ENCODE measurements at places on chromosomes 16 and 17.

GRCh38 chr17:2602597-2603017 lies 9.2 kb downstream of the PAFAH1B1 start:
- DNase-seq = no peak

- DNase-seq = no peak
These were observed 89.3 kb upstream of the NKD1 start for GRCh38 chr16:50458667-50459495.

GRCh38 chr16:70453117-70453891 lies 1.1 kb upstream of the FCSK start:
- no peak for DNase-seq

DNA sequence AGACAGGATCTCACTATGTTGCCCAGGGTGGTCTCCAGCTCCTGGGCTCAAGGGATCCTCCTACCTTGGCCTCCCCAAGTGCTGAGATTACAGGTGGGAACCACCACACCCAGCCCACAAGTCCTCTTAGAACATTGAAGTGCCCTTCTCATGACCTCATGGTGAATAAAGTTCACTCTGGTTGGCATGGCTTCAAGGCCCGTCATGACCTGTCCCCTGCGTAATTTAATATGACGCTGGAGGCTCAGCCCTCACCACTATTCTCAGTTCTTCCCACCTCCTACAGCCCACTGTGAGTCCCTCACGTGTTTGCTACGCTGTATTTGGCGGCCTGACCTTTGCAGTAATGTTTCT lies 1.9 kb downstream of the ENDOV start:
- DNase-seq = no peak

DNA sequence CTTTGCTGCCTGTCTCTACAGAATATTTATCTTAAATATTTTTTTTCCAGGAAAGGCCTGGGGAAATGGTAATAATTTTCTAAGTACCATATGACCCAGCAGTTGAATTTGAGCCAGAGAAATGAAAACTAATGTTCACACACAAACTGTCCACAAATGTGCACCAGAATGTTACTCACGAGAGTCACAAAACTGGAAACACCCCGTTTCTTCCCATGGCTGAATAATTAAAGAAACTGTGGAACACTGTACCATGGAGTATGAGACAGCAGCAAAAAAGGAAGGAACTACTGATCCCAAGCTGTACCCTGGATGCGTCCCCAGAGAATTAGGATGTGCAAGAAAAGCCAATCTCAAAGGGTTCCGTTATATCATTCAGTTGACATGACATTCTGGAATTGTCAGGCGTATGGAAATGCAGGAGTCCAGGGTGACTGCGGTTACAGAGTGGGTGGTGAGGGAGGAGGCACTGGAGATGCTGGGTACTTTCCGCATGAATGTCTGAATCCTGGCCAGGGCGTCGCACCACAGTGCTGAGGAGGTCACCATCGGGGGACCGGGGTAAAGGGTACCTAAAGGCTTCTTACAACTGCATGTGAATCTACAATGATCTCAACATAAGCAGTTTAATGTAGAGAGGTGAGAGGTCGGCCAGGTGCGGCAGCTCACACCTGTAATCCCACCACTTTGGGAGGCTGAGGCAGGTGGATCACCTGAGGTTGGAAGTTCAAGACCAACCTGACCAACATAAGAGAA lies 34.5 kb downstream of the USP22 start:
- no peak for DNase-seq

DNA sequence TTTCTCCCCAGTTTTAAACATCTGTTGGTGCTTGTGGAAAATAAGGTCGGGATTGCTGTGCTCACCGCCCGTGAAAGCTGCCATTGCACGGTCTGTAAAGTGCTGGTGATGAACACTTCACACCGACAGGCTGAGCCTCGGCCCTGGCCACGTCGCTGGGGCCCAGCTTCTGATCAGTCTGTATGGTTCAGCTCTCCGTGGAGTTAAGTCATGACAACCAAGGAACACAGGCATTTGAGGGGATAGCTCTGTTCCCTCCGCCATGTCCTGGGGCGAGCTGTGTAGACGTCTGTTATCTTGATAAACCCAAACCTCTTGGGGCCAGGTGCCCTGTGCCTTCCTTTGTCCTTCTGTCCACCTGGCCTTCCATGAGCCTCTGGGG lies 110.6 kb downstream of the METRNL start:
- DNase-seq = no peak

DNA sequence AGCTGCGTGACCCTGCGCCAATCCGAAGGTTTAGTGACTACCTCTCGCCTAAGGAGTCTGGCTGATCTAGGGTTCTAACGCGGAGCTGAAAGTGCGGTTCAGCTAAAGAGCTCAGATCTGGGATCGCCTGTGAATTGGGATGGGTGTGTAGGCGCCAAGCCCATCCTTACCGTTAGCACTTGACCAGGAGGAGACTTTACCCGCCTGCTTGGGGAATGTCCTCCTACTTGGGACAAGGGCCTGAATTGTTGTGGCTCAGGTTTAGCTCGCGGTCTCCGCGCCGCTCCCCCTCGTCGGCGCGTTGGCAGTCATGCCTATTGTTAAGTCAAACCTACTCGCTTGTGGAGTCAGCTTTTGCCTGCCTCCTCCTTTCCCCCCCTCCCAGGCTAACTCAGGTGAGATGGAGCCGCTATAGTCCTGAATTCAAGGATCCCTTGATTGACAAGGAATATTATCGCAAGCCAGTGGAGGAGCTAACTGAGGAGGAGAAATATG lies 480 bp downstream of the MRPS7 start:
- no peak for DNase-seq

- no peak for DNase-seq
These were observed 8.8 kb upstream of the CPNE2 start for GRCh38 chr16:57083485-57084126.

GRCh38 chr16:67245674-67246080 lies 1.6 kb downstream of the FHOD1 start:
- no peak for DNase-seq
